Activated CD4-positive, alpha-beta memory T cell treated with anti-CD3 and anti-CD28 coated beads for 36 hours (primary cell): ENCODE measurements at places on chromosomes 3 and 15. TPM values are rescaled to one million over a fixed set of nuclear protein-coding genes. Genes with fewer than 3 reads are reported as not detected.

DNA sequence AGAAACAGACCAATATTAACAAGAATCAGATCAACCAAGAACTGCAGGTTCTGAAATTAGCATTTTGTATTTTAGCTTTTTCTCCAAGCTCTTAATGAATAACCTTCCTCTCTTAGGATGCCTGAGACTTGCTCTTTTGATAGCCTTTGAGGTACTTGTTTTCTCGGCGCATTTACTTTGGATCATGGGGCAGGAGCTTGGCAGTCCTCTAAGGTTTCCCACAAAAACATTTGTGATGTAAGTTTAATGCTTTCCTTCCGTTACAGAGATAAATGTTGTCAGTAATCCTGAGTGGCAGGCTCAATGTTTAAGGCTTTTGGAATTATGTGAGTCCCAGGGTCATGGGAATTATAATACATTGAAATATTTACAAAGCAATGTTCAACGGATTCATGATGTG lies 137.8 kb upstream of the SNTN start:
- no peak for DNase-seq
- no peak overlapping the region for H3K27ac ChIP-seq
- no peaks in the 10 kb centered on the region for H3K4me1 ChIP-seq
- H3K27me3 ChIP-seq, result no peaks in the 10 kb centered on the region

GRCh38 chr3:63248015-63248414 lies 30.1 kb upstream of the SYNPR start:
- no peak for DNase-seq
- no peak overlapping the region for H3K4me3 ChIP-seq
- no peaks in the 10 kb centered on the region for H3K27me3 ChIP-seq
- H3K36me3 ChIP-seq, result no peaks in the 10 kb centered on the region

- H3K4me1 ChIP-seq, result no peaks in the 10 kb centered on the region
- H3K27ac ChIP-seq, result no peak overlapping the region
- H3K36me3 ChIP-seq, result no peaks in the 10 kb centered on the region
- no peak for DNase-seq
- no peak overlapping the region for H3K4me3 ChIP-seq
Measured at GRCh38 chr3:159813822-159814531, 174.7 kb upstream of the IL12A start.

GRCh38 chr3:45960289-45960688 lies 17.0 kb downstream of the CXCR6 start:
- no peak overlapping the region for H3K27ac ChIP-seq
- no peak overlapping the region for H3K4me3 ChIP-seq
- peaks cover 86% of the 10 kb centered on the region for H3K36me3 ChIP-seq
- no peak for DNase-seq

DNA sequence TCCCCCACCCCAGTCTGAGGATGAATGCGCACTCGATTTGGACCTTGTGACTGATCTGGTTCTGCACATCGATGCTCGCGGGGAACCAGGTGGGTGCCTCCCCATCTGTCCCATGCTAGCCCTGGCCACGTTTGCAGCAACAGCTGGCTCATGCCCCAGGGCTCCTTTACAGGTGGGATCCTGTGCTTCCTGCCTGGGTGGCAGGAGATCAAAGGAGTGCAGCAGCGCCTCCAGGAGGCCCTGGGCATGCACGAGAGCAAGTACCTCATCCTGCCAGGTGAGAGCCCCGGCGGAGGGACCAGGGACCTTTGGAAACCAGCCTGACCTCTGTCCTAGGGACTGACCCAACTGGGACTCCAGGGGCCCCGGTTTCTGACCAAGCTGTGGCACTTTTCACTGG lies 44.3 kb downstream of the DHX30 start:
- H3K27ac ChIP-seq, result no peak overlapping the region
- H3K36me3 ChIP-seq, result peaks cover 39% of the 10 kb centered on the region
- no peaks in the 10 kb centered on the region for H3K27me3 ChIP-seq

ARPIN gene
- not detected for total RNA-seq

GRCh38 chr15:40064231-40064894 lies 25.4 kb upstream of the SRP14 start:
- no peaks in the 10 kb centered on the region for H3K27me3 ChIP-seq
- DNase-seq, result no peak
- H3K4me3 ChIP-seq, result no peak overlapping the region
- peak overlapping the region; percentile 19 for H3K27ac ChIP-seq
- peaks cover 17% of the 10 kb centered on the region for H3K4me1 ChIP-seq

DNA sequence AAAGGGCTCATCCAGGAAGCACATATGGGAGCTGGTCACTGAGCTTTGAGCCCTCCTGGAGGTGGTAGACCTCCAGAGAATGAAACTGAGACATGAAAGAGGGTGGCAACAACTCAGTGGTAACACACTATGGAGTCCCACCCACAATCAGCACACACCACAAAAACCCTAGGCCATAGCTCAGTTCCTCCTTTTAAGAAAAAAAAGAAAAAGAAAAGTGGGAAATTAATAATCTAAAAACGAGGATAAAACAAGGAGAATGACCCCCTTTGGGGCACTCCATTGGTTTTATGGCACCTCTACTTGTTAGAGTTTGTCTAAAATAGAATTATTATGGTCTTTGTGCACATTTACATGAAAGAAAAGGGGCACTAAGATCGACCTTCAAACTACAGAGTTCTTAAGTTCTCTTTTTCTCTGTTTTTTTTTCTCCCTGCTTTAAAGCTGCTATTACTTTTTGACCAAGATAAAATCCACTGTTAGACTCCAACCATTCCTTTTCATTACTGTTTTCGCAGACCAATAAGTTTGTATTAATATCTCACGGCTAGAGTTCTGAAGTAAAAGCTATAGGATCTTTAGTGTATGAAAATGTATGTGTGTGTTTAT lies 40.2 kb upstream of the ZBTB20 start:
- H3K27ac ChIP-seq, result no peak overlapping the region
- DNase-seq, result no peak
- H3K27me3 ChIP-seq, result no peaks in the 10 kb centered on the region

LRRC31 gene
- not detected for total RNA-seq

DNA sequence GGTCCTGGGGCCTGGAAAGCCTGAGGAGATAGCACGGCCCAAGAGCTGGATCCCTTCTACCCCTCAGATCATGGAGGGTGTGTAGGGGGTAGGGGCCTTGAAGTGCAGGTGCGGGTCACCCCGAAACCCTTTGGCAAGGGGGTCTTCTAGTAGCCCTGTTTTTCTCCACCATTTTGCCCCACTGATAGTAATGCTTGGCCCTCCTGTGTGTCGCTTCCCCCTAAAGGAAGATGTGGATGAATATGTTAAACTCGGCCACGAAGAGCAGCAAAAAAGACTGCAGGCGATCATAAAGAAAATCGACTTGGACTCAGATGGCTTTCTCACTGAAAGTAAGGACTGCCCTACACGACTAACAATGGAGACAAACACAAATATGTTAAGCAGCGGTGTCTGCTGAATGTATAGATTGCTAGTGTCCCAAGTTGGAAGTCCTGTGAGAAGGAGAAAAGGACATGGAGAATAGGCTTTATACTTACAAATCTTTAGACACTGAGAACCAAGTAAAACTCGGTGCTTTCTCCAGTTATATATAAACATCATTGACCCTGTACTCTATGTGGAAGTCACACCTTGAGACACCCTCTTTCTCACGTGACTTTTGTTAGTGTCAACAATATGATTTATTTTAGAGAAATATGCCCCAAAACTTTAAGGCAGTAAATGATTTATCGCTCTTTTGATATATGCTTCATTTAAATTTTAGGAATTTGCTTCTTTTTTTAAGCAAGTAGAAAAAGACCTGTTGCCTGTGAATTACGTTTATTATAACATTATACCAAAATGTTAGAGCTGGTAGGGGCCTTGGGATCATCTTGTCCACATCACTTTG lies 802 bp downstream of the RCN2 start:
- H3K4me3 ChIP-seq, result peak overlapping the region; percentile 88
- H3K27ac ChIP-seq, result no peak overlapping the region
- peaks cover 30% of the 10 kb centered on the region for H3K4me1 ChIP-seq
- peaks cover 27% of the 10 kb centered on the region for H3K36me3 ChIP-seq
- no peak for DNase-seq
- H3K27me3 ChIP-seq, result no peaks in the 10 kb centered on the region

GRCh38 chr15:101490408-101490891 lies 943 bp upstream of the PCSK6 start:
- H3K4me1 ChIP-seq, result peaks cover 2% of the 10 kb centered on the region
- no peak for DNase-seq
- H3K27me3 ChIP-seq, result peaks cover 46% of the 10 kb centered on the region
- no peak overlapping the region for H3K4me3 ChIP-seq
- H3K27ac ChIP-seq, result no peak overlapping the region

DNA sequence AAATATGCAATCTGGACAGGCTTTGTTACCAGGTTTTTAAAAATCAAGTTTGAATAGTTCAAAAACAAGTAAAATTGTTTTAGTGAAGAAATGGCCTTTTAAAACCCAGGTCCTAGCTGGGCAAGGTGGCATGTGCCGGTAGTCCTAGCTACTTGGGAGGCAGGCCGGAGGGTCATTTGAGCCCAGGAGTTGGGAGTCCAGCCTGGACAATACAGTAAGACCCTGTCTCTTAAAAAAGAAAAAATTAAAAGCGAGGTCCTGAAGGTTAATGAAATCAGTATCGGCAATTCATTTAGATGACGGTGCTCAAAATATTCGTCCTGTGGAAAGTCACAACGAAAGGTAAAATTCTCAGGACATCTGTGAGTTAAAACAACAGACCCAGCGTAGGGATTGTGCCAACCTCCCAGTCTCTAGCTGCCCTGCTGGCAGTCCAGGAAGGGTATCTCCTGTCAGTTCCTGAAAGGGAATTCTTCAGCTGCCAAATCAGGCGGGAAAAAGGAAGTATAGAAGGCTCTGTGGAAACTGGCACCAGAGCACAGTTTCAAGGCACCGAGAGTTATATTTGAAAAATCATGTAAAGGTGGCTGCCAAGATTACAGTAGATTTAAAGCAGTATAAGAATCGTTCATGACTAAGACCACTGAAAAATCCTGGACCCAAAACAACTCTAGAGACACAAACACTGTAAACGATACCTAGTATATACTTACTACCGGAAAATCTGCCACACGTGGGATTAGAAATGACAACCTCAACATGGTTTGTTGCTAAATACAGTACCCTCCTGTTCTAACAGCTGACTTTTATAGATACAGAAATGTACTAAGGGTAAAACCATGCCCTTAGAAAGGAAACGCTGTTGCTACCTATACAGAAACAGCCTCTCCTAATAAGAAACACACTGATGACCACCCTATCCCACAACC lies 1.2 kb upstream of the ABHD17C start:
- no peaks in the 10 kb centered on the region for H3K36me3 ChIP-seq
- H3K27ac ChIP-seq, result peak overlapping the region; percentile 65
- no peak for DNase-seq
- H3K4me3 ChIP-seq, result peak overlapping the region; percentile 83

DNA sequence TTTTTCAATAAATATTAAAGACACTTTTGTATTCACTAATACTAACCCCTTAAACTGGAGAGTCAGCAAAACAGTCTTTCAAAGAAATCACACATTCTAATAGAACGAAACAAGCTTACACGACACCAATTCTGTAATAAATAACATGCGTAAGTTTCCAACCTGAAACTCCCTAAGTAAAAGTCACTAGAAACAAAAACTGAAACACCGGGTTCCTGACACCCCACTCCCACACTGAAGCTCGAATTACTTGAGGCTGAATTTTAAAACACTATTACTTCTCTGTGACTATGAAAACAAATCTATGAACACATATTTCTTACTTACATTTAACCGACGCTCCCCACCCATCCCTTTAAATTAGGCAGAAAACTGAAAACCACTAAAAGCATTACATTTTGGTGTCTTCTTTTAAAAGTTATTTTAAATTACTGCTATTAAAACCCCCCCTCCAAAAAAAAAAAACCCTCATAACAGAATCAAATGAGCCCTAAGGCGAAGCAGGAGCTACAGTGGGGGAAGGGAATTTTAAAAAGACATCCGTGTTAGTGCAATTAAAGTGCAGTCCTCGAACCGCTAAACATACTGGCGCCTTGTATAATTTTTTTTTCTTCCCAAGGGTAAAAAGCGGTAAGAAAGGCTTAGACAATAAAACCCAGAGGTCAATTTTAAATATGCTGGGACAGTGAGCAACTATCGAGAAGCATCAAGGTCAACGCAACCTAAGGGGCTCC lies 878 bp downstream of the SPPL2A start:
- H3K27me3 ChIP-seq, result no peaks in the 10 kb centered on the region
- peaks cover 63% of the 10 kb centered on the region for H3K4me1 ChIP-seq
- peak overlapping the region; percentile 92 for H3K27ac ChIP-seq

PCSK6 gene
- 0.58 TPM for total RNA-seq

DNA sequence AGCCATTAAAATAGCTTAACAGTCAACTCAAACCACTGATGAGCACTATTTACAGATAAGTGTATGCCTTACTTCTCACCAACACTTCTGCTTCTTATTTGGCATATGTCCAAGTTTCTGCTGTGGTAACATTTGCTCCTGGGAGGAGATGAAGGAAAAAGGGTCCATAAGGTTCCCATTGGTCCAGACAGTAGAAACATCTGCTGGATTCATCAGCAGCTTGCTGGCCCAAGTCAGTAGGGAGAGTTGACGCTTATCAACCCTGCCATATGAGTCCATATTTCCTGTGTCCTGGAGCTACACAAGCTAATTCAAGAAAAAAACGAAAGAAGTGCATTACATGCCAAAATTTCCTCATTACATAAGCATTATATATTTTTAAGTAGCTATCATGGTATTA lies 824.5 kb downstream of the CADM2 start:
- no peaks in the 10 kb centered on the region for H3K36me3 ChIP-seq
- no peak overlapping the region for H3K27ac ChIP-seq
- no peaks in the 10 kb centered on the region for H3K4me1 ChIP-seq

DNA sequence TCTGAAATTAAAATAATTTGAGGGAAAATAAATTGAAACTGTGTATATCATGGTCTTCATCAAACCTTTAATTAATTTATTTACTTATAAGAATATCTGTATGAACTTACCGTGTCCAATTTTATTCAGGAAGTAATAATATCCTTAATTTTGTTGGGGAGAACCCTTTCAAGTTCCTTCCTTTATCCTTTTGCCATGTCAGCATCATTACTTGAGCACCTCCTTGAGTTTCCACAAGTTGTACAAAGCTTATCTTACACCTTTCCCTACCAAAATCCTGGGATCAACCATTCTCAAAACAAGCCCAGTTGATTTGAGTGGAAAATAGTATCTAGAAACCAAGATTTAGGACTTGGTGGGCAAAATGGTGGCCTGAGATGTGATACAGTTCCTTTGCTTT lies 37.3 kb downstream of the PLSCR2 start:
- H3K36me3 ChIP-seq, result no peaks in the 10 kb centered on the region
- DNase-seq, result no peak
- no peaks in the 10 kb centered on the region for H3K27me3 ChIP-seq
- H3K27ac ChIP-seq, result no peak overlapping the region
- H3K4me1 ChIP-seq, result no peaks in the 10 kb centered on the region

- H3K27ac ChIP-seq, result peak overlapping the region; percentile 85
- H3K4me3 ChIP-seq, result peak overlapping the region; percentile 91
- H3K36me3 ChIP-seq, result peaks cover 2% of the 10 kb centered on the region
- H3K4me1 ChIP-seq, result peaks cover 59% of the 10 kb centered on the region
- no peak for DNase-seq
Measured at GRCh38 chr3:194685065-194685717, 492 bp upstream of the FAM43A start.

HDGFL3 gene
- total RNA-seq, result 7.1 TPM
